Stimulated activated naive CD4-positive, alpha-beta T cell (primary cell): ENCODE measurements at places on chromosomes 5 and 9.

DNA sequence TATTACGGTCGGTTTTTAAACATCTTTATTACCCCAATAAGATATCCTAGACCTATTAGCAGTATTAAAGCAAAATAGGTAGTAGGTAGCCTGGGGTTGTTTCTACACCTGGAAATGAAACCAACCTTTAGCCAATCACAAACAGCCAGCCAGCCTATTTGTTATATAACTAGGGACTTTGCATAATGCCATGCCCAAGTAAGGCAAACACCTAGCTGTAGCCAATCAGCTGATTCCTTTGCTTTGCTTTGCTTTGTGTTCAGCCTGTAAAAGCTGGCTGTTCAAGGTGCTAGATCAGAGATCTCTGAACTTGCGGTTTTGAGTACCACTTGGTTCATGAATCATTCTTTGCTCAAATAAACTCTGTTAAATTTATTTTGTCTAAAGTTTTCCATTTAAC, 46.5 kb upstream of the SETD9 start:
- no peak for DNase-seq

DNA sequence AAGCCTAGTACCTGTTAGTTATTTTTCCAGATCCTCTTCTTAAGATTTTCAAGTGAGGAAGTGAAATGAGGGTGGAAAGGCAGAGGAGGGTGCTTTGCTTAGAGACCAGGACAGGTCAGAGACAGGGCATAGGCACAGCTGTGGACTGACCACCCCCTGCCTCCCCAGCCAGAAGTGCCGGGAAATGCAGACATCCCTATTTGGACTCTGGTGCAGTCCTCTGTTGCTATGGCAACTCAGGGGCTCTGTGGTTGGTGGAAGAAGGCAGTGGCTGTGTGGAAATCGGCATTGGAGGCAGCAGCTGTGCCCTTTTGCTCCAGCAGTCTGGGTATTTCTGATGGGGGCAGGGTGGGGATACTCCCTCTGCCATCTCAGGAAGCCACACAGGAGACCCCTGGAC, 43.3 kb upstream of the NDFIP1 start:
- DNase-seq = no peak

DNA sequence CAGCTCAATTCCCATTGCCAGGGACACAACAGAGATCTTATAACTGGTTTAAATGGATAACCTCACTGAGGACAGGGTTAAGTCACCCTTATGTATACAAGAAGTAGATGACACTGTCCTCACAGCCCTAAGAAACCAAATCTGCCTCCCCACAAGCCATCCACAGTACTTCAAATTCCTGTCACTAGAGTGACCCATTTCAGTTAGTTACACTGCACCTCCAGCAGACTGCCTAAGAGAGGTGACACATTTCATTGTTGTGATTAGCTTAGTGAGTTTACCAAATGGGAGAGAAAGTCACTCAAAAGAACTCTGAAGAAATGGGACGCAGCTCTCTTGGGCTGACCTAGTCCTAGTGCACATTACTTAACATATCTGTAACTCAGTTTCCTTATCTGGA, 53.6 kb upstream of the HTR1A start:
- no peak for DNase-seq

DNA sequence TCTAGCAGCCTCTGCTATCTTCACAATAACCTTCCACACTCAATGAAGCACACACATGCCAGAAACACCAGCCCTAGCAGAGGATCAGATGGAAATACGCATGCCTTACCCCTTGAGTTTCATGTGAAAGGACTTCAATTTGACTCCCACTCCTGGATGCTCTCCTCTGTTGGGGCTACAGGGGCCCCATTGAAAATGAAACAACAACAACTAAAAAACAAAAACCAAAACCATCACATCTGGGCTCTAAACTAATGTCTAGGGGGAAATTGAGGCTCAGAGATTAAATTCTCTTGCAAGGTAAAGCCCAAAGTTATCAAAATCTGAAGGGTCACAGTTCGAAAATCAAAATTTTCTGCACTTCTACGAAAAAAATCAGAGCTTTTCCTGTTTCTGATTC, 7.9 kb upstream of the RFESD start:
- no peak for DNase-seq

GRCh38 chr9:16708656-16709435, 161.6 kb downstream of the BNC2 start:
- no peak for DNase-seq

DNA sequence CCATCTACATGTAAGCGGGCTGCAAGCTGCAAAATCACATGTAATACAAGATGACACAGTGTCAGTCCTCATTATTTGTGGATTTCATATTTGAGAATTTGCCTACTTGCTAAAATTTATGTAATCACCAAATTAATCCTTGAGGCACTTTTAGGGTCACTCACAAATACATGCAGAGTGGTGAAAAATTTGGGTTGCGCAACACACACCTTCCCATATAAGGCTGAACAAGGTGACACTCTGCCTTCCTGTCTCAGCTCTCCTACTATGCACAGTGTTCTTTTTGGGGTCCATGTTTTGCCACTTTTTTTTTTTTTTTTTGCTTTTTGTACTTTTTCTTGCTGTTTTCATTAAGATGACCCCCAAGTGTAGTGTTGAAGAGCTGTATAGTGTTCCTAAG, 111.0 kb downstream of the FBXL7 start:
- no peak for DNase-seq

- no peak for DNase-seq
Observed at GRCh38 chr9:37922363-37923117, 18.6 kb upstream of the SLC25A51 start.

GRCh38 chr5:28329176-28329575, 1290.8 kb upstream of the CDH9 start:
- DNase-seq = no peak

GRCh38 chr5:133460172-133460758, 152.1 kb downstream of the FSTL4 start:
- no peak for DNase-seq

DNA sequence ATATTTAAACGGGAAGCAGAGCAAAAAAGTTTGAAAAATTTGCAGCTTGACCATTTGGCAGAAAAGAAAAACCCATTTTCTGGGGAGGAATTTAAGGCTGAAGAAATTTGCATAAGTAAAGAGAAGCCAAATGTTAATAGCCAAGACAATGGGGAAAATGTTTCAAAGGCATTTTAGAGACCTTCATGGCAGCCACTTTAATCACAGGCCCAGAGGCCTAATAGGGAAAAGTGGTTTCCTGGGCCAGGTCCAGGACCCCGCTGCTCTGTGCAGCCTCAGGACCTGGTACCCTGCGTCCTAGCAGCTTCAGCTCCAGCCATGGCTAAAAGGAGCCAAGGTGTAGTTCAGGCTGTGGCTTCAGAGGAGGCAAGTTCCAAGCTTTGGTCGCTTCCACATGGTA, 507.3 kb downstream of the SLCO4C1 start:
- DNase-seq = no peak

DNA sequence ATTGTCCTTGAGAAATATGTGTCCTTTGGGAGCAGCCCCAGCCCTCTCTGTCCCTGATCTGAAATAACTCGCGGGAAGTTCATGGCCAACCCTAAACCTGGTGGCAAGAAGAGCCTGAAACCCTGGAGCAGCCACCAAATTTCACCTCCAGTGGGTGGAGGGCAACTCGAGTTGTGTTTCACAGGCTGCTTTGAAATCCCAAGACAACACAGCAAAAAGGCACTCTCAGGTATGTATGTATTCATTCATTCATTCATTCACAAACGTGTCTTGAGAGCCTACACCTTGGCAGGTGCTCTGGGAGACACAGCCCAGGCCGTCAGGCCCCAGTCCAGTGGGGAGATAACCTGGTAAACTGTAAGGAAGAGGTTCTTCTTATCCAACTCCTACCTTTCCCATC, 35.7 kb upstream of the ALDH1B1 start:
- no peak for DNase-seq

GRCh38 chr5:95861864-95862561, 39.5 kb upstream of the GLRX start:
- DNase-seq = no peak

GRCh38 chr5:124317451-124317850, 429.0 kb downstream of the ZNF608 start:
- DNase-seq = no peak

GRCh38 chr9:86099701-86100364, 475 bp upstream of the GOLM1 start:
- DNase-seq = no peak

DNA sequence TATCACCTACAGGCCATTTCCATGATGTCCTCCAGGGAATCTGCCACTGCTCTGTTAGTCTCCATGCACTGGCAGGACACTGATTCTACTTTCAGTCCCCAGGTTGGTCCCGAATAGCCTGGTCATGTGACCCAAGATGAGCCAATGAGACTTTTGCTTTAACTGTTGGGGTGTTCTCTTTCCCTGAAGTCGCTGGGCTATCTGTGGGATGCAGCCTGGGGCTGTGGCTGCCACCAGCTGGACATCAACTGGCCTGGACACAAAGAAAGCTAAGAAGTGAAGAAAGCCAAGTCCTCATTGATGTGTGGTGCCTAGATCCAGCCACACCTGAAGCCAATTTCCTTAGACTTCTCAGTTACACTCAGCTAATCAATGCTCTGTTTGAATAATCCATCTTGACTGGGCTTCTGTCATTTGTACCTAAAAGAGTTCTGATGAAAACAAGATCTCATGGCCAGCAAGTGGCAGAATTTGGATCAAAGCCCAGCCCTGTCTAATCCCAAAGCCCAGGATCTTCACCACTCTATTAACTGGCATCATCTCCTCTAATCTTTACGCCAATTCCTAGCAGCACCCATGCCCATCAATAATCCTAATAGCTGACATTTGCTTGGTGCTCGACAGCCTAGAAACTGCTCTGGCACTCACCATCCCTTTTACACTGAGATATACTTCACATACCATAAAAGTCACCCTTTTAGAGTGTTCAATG, 37.0 kb downstream of the SH3PXD2B start:
- no peak for DNase-seq

GRCh38 chr5:139051392-139051791, 146.8 kb downstream of the SIL1 start:
- DNase-seq = no peak

- DNase-seq = no peak
Observed at GRCh38 chr9:125983681-125984080, 236.5 kb downstream of the PBX3 start.

DNA sequence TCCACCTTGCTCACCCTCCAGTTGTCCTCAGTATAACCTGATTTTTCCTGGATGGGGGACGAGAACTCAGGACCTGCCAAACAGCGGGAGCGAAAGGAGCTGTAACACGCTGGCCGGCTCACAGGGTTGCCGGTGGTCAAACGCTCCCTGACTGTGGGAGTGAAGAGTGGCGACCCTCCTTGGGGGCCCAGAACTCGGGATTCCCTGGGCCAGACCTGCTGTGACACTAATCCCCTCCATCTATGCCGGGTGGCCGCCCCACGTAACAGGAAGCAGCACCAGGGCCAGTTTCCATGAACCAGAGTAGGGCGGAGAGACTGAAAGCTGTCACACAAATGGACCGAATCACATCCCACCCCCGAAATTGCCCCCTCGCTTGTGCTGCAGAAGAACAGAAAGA, 1809.2 kb upstream of the ACO1 start:
- DNase-seq = no peak

DNA sequence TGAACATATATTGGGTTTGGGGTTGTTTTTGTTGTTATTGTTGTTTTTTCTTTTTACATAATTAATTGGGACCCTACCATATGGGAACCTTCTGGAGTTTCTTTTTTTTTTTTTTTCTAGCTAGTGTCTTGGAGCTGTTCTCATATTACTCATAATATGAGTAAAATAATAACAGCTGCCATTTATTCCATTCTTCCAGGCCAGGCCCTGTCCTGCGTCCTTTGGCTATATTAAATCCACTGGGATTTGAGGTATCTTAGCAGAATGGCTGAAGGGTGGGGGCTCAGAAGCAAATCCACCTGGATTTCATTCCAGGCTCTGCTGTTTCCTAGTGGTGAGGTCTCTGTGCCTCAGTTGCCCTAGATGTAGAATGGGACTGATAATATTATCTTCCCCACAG, 47.2 kb upstream of the RPL26L1 start:
- DNase-seq = no peak

GRCh38 chr9:22447618-22448305, 1.1 kb downstream of the DMRTA1 start:
- DNase-seq = no peak

DNA sequence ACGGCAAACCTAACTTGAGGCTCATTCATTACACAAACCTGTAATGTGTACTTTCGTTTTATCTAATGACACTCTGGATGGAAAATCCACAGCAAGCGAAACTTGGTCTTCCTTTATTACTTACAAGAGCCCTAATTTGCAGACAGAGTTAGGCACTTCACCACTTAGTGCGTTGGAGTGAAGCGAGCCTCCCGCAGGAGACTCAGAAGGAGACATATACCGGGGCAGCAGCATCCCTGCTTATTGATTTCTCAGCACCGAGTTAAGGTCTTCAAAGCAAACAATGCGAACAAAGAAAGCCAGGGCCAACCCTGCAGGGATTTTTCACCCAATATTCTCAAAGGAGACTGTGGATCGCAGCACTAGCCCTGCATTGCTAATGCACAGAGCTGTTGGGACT, 28.6 kb downstream of the LSM11 start:
- DNase-seq = no peak

DNA sequence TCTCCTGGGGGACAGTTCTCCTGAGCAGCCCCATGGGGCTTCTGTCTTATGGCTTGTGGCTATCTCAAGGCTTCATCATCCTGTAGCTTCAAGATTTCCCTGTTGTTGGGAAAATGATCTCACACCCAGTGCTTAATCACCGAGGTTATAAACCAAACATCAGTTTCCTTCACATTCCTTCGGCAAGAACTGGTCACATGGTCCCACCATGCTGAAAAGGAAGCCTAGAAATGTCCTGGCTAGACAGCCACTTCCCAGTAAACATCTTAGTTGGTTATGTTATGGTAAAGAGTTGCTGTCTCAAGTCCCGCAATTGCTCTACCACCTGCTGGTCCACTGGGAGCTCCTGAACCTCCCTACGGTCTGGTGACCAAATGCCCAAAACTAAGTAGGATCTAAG, 66.0 kb downstream of the RAB3C start:
- no peak for DNase-seq

GRCh38 chr5:310941-311434, 10.5 kb upstream of the AHRR start:
- DNase-seq = no peak

DNA sequence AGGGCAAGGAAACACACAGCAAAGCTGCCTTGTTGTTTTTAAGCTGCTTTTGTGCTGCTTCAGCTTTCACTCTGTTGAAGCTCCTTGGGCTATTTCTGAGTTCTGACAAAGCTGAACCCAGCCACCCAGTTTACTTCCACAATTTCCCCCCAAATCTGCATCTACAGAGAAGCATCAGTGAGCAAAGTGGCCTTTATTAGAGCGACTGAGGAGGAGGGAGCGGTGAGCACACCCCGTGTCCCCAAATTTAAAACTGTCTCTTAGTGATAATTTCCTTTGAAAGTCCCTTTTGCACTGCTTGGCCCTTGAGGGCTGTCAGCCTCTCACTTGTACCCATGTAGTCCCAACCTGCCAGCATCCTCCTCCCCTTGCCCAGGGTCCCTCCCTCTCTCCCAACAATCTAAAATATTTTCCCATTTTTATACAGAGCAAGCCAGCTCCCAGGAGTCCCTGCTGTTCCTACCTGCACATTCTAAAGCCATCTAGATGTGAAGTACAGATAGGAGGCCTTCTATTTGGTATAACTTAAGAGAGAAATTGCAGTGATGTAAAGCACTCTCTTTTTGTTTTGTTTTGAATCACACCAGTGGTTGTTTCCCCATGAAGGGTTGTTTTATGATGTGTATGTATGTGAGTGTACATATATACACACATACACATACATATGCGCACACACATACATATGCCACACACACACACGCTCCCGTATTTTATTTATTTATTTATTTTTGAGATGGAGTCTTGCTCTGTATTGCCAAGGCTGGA, 313.5 kb downstream of the TLE4 start:
- DNase-seq = no peak
